ENCODE measurements at places on chromosomes 12 and 14.

GRCh38 chr14:40494483-40494882 is 1062.2 kb upstream of the FBXO33 start:
- DNase-seq: no peak

DNA sequence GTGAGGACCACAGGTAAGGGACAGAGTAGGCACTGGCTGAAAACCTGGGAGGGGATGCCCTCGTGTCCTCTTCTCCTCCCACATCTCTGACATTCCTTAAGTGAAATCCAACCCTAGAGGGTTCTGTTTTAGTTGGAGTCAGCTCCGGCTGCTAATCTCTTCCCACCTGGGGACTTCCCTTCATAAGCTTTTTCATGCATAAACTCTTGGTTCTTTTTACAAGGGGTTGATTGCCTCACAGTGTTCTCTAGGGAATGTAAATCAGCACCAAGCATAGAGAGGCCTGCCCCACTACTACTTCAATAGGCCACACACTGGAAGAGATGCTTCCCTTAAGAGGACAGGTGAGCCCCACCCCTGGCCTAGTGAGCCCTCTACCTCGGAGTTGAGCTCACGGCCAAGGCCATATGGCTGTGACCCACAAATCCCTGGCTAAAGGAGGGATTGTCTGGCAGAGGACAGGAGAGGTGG is 3.2 kb upstream of the SYNDIG1L start:
- no peak for DNase-seq

DNA sequence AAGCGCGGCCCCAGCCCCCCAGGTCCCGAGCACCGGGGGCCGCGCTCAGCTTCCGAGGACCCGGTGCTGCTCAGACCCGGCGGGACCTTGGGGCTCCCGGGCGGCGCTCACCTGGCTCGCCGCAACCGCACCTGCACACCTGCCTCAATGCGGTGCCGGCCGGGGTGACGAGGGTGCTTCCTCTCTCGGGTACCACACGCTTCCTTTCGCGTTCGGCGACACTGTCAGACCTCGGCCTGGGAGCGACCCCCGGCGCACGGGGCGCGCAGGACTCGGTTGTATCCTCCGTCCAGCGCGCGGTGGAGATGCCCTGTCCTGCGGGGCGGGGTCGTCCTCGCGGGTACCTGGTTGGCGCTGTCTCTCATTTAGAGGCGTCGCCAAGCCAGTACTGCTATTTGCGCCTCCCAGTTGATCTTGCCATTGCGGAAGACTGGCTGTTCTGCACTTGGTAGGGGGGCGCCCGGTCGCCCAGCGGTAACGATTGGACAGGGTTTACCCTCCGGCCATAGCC is 718 bp downstream of the PACS2 start:
- DNase-seq: no peak

DNA sequence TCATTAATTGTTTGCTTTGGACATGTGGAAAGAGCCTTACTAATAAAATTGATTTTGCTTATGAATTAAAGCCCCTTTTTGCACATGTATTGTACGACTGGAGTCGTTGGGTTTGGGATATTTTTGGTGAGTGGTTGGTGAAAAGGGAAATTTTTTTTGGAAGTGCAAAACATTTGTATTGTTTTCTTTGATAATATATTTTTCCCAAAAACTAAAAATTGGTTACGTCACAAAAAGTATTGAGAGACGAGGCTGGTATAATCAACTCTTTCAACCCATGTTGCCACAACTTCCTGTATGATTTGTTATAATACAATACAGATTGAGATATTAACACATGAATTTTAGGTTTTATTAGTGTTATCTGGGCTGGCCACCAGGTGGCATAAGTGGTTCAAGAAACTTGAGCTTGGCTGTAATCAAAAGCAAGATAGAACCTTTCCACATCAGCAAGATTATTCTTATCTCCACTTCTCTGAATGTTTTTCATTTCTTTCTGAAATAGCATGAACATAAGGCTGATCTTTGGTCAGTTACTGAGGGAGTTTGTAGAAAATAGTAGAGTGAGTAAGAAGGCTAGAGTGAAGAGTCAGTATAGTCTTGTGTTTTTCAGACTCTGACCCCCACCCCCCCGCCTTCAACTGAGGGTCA is 8.7 kb downstream of the NGDN start:
- DNase-seq: peak; percentile 28

DNA sequence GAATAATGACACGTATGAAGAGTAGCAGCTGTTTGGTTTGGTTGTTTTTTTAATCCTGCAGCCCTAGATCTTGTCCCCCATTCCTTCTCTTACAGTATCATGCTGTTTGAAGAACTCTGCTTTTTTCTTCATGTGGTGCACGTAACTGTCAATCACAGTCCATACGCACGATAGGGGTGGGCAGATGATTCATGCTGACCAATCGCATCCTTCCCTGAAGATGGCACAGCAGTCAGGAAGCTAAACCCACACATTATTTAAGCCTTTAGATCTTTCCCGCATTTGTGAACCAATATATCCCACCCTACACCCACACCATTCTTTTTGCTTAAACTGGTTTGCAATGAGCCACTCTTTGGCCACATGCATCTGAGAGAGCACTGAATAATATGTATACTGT is 158.9 kb upstream of the PLEKHA5 start:
- no peak for DNase-seq

GRCh38 chr14:98906123-98906995 is 365.6 kb downstream of the BCL11B start:
- DNase-seq: no peak

DNA sequence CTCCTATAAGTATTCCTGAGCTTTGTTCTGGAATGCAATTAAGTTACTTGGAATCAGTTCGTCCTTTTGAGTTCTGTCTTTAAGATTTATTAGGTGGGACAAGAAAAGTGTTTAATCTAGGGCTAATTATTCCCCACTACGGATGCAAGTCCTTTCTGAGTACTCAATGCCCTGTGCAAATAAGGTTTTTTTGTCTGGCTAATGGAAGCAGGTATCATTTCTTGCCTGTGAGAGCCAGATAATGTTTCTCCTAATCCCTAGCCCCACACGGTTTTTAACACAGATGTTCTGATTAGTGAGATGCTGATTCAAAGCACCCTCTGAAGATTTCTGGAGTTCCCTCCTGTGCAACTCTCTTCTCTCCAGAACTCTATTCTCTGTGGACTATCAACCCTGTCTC is 296.6 kb upstream of the PRICKLE1 start:
- no peak for DNase-seq

DNA sequence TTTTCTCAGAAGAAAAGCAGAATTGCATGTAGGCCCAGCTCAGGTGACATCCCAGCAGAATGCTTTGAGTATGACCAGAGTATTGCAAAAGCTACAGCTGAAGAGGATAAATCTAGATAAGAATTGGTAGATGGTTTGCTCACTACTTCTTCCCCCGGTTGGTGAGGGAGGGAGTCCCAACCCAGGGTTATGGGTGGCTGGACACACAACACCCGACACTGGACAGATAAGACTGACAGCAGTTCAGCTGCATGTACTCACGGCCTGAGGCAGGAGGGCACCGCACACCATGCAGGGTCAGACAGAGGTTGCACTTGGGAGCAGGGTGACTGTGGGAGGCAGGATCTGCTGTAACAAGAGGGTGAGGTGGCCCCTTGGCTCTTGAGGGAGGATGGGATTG is 1.7 kb upstream of the CLEC4C start:
- no peak for DNase-seq

DNA sequence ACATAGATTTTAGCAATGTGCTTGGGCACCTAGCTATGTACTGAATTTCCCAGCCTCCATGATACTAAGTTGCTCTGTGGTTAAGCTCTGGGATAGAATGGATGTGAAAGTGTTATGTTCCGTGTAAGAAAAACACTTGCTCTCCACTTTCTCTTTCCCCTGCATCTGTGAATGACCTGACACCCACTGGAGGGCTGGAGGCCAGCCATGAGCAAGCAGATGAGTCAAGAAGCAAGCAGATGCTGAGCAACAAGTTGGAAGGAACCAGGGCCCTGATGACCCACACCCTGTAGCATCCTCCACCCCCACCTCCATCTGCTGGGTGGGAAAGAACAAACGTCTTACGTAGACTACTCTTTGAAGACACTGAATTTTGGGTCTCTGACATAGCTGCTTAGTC is 56.6 kb downstream of the EID3 start:
- DNase-seq: no peak

GRCh38 chr12:27756670-27757195 is 23.3 kb upstream of the KLHL42 start:
- no peak for DNase-seq

Data from stimulated activated CD4-positive, alpha-beta T cell treated with anti-CD3 and anti-CD28 coated beads, TNF-alpha, amount 100 ng/mL, for 1 hour (primary cell).